ENCODE measurements at places on chromosomes 12 and 14. TPM values are rescaled to one million over a fixed set of nuclear protein-coding genes. Genes with fewer than 3 reads are reported as not detected.

TSPAN19 gene
- total RNA-seq: not detected

DCN gene
- 983 TPM for total RNA-seq

BATF gene
- total RNA-seq: 0.99 TPM

DNA sequence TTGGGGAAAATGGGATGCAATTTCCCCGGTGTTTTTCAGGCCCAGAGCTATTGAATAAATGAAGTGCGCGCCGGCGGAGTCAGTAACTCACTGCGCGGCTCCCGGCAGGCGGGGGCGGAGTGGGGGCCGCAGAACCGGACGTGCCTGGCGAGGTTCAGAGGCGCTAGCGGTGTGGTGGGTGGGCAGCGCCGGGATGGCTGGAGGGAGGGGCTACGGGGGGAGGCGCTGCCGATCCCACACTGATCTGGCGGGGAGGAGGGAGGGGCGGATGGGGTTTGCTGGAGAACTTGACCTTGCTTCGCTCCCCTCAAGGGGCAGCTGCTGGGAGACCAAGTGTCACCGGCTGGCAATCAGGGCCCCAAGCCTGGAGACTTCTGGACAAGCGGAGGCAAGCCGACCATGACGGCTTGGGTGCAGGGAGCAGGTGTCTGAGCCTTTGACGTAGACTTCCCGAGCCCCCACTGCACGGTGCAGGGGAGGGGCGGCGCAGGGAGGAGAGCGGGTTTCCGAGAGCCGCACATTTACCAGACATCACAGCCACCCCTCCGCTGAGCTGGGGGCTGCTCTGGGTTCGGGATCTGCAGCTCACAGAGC lies 174.1 kb upstream of the RTL1 start:
- H3K4me3 ChIP-seq: no peak overlapping the region
- no peaks in the 10 kb centered on the region for H3K36me3 ChIP-seq
- DNase-seq: no peak

DNA sequence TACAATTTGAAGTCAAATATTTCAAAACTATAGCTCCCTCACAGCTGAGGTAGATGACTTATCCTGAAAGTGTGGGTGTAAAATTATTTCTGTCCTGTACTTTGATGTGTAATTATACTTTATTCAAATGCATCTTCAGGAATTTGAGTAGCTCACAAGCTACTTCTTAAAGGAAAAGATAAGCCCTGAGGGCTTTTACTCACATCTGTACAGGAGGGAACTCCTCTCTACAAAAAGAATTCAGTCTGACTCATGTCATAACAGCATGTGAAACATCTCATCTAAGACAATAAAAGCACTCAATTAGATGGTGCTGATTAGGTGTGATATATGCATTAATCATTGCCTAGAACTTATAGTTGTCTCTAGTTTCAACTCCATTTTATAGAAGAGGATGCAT lies 452.0 kb downstream of the PRKD1 start:
- H3K4me3 ChIP-seq: no peak overlapping the region
- H3K4me1 ChIP-seq: no peaks in the 10 kb centered on the region
- H3K36me3 ChIP-seq: no peaks in the 10 kb centered on the region
- DNase-seq: no peak

GRCh38 chr12:103687253-103687652 lies 100.2 kb downstream of the STAB2 start:
- no peaks in the 10 kb centered on the region for H3K4me1 ChIP-seq
- no peaks in the 10 kb centered on the region for H3K36me3 ChIP-seq

DNA sequence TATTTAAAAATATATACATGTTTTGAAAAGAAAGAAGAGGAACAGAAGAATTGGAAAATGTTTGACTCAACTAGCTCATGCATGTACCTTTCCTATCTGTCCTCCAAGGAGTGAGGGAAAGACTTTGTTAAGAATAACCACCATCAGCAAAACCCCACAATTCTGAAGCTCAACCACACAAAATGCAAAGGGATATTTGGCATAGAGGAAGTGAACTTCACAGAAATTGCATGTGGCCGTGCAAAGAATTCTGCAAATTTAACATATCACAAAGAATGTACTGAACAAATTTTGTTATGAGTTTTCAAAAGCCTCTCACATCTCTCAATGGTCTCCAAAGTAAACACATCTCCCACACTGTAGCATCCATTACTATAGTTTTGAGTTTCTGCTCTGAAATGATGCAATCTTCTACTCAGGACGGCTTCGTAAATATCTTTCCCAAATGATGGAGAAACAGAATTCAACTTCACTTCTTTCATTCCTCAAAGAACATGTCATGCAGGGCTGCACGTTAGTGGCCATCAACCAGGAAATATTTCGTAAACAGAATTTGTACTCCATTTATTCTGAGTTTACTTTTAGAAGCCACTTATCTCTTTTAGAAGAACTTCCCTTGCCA lies 17.6 kb downstream of the DUSP6 start:
- no peak overlapping the region for H3K27ac ChIP-seq
- H3K27me3 ChIP-seq: no peaks in the 10 kb centered on the region
- no peaks in the 10 kb centered on the region for H3K4me1 ChIP-seq
- DNase-seq: no peak

GRCh38 chr12:90940872-90941499 lies 14.0 kb downstream of the CCER1 start:
- H3K4me1 ChIP-seq: no peaks in the 10 kb centered on the region
- no peak overlapping the region for H3K4me3 ChIP-seq
